ENCODE measurements at places on chromosomes 4 and X.

- DNase-seq, result no peak
Observed at GRCh38 chr4:139921429-139922184, 232.4 kb downstream of the MAML3 start.

DNA sequence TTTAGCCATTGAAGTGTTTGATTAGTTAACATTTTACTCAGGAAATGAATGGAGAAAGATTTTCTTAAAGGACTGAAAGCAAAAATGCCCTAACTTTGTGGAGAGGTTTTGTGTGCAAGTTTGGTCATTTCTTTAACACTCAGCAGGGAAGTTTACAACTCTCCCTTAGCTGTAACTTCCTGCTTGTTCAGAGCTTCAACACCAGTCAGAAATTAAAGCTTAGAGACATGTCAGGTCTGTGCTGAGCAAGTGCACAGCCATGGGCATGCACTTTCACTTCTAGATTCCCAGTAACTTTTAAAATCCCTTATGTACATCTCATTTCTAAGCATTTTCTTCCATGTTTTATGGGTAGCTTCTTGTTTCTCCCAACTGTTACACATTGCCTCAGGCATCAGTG, 326.0 kb downstream of the ACTRT1 start:
- DNase-seq, result no peak

DNA sequence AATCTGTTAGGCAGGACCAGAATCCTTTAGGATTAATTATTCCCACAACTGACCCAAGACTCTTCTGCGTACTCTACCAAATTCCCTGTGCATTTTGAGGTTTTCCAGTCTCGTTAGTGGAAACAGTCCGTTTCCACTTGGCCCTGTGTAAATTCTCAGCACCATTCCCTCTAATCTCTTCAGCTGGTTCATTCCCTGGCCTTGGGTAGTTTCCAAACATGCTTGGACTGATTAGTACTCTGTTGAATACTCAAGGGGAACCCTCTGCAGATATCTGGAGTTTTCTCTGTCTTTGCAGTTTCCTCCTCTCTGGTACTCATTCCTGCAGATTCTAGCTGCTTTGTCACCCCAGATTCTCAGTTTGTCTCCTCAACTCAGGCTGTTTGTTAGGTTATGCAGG, 80.4 kb downstream of the ZFX start:
- no peak for DNase-seq

DNA sequence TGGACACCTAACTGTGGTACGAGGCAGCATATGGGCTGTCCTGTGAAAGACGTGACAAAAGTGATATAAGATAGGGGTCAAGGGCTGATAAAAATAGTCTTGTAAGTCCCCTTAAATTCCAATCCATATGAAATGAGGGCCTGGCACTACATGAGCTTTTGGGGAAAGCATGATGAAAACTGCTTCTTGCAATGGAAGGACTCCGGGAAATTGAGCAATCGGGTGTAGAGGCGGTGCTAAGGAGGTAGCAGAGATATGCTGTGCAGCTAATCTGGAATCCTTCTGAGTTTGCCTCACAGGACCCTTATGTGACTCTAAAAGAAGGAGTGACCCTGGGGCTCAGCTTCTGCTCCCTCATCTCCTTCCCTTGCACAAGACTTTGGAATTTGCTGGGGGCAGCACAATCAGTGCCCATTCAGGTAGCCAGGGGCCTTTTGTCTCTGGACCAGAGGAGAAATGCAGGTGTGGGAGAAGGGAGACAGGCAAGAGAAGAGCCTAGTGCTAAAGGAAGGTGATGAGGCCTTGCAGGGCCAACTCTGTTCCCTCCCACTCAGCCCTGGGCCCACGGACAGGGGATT, 12.8 kb downstream of the CLDN2 start:
- peak; percentile 24 for DNase-seq

- DNase-seq, result peak; percentile 65
Observed at GRCh38 chr4:76764251-76764650, 133.7 kb downstream of the SOWAHB start.

- no peak for DNase-seq
Observed at GRCh38 chrX:11954176-11954575, 184.1 kb upstream of the FRMPD4 start.
